ENCODE measurements at places on chromosomes 2 and 18.

GRCh38 chr2:224577541-224577940, 7.6 kb downstream of the CUL3 start:
- no peak for DNase-seq

- no peak for DNase-seq
Observed at GRCh38 chr2:18117592-18117991, 239.1 kb downstream of the KCNS3 start.

- no peak for DNase-seq
Observed at GRCh38 chr2:201257381-201257955, 2.9 kb upstream of the CASP8 start.

- no peak for DNase-seq
Observed at GRCh38 chr2:31675485-31675901, 94.8 kb upstream of the SRD5A2 start.

- DNase-seq = no peak
Observed at GRCh38 chr18:36152781-36153180, 23.1 kb downstream of the ELP2 start.

GRCh38 chr2:29617351-29617750, 304.0 kb downstream of the ALK start:
- no peak for DNase-seq

GRCh38 chr2:159153463-159153862, 133.0 kb downstream of the WDSUB1 start:
- no peak for DNase-seq

DNA sequence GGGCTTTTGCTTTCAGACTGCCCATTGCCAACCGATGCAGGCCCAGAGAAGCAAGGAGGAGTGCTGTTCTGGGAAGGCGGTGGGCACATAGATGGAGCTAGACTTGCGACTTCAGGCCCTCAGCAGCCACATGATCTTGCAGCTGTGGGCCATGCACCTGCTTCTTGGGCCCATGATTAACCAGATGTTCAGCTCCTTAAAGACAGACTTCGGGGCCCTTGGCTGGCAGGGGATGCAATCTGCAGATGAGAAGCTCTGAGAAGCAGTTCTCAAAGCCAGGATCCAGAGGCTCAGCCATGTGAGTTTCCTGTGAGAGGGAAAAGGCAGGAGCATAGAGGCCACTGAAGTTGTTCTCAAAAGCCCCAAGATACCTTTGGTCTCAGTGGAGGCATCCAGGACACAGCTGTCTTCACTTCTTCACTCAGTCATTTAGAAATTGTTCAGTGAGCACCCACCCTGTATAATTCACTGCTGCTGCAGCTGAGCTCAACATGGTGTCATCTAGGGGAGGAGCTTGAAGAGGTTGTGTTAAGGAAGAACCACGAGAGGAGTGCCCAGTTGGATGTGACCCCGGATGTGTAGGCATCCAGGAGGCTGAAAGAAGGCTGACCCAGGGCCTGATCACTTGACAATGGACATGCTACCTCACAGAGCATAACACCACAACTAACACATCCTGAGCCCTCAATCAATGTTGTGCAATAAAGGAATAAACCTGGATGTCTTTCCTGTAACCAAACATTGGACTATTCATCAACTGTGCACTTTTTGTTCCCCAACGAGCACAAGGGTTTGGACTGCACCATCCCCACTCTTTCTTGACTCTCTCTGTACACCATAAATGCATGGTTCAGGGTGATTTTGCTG, 44.7 kb upstream of the TMEM200C start:
- DNase-seq = no peak

DNA sequence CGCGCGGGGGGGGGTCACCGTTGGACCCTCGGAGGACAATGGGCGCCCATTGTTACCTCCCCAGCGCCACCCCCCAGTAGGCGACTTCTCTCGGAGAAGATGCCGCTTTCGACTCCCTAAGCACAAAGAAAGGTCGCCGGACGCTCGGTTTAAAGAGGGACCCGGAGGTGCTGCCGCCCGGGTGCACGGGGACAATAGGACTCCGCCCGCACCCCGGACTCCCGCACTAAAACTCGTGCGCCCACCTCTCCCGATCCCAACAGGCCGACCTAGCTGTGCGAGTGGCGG, 318 bp upstream of the CDC42EP3 start:
- no peak for DNase-seq

GRCh38 chr18:74577019-74577418, 20.7 kb upstream of the ZNF407 start:
- DNase-seq = no peak

DNA sequence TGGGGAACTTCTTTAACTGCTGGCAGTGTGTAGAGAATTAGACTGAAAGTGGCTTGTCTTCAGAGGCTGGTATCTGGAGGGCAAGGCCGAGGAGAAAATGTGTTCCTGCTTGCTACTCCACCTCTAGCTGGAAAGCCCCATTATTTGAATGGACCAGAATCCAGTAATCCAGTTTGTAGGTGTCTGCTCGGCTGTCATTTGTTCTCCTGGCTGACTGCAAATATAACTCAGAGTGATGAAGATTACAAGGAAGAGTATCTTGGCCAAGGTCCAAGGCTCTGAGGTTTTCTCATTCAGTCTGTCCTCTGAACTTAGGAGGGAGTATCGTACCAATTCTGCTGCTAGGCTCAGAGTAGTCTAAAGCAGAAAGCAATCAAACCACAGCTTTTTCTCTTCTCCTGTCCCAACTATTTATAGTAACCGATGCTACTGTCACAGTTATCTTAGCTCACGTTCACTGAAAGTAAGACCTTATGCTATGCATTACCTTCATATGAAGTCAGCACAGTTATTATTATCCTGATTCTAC, 228.6 kb downstream of the SETBP1 start:
- no peak for DNase-seq

DNA sequence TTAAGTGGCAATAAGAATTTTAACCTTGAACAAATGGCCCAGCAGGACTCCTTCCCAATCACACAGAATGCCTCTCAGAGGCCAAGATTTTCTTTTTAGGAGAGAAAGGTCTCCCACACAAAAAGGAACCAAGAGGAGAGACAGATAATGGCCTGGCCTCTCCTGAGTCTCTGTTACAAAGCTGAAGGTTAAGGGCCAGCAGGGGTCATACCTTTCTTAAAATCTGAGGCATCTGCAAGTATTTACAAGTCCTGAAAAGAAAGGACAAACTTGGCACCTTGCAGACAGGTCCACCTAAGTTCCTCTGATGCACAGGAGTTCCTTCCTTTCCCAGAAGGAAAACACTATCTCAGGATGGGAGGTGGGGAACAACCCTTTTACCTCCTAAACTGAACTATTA, 142.3 kb downstream of the TMEM163 start:
- no peak for DNase-seq

GRCh38 chr2:41717839-41718238, 330.0 kb upstream of the PKDCC start:
- DNase-seq = no peak

DNA sequence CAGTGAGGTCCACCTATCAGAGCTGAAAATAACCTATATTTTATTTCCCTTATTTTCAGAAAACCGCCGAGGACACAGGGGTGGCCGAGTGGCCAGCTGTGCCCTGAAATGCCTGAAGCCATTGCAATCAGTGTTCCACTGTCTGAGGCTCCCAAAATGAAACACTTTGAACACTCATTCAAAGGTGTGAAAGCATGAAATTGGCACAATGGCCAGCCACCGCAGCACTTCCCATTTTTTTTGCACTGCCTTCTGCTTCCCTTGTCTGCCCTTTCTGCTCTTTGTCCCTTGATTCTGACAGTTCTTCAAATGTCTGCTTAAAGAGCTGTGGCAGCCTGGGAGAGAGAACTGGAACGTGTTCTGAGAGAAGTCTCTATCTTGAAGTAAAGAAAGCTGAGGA, 1127.5 kb upstream of the CELF4 start:
- DNase-seq = no peak

DNA sequence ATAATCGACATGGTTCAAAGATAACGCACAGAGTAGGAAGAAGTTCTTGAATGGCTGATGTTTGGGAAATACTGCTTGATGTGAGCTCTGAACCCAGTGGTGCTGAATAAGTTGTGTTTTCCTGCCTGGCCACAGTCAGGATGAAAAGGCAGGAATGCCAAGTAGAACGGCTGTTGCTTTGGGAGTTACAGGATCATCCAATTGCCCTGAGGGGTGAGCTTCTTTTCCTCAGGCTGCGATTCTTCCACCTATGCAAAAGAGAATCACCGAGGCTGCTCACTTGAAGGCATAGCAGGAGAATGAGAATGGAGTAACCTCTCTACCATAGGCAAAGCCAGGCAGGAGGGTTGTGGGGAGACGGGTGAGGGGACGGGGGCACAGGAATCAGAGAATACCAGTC, 14.4 kb upstream of the IGFBP2 start:
- no peak for DNase-seq

GRCh38 chr2:196468394-196468793, 171.1 kb upstream of the CCDC150 start:
- no peak for DNase-seq

DNA sequence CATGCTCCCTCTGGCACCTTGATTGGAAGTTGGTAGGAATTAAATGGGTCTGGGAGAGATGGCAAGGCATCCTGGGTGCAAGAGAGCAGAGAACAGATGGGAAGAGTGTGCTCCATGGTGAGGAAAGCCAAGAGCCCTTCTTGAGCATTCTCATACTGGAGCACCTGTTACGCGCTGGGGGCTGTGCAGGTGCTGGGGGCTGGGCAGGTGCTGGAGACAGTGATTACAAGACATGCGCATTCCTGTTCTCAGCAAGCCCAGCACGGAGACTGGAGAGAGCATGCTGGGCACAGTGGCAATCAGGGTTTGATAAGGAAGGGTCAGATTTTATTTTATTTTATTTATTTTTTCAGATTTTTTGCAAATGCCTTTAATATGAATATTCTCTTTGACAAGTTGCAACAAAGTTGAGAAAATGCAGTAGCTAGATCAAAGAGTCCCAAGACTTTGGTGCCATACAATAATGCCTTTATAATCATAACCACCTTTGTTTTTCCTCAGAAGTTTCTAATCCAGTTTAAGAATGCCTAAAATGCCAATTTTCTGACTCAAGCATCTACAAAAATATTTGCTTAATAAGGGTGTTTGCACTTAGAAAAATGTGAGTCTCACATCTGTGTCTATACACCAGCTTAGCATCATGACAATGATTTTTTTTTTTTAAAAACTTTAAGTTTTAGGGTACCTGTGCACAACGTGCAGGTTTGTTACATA, 193.3 kb downstream of the RNF152 start:
- no peak for DNase-seq

DNA sequence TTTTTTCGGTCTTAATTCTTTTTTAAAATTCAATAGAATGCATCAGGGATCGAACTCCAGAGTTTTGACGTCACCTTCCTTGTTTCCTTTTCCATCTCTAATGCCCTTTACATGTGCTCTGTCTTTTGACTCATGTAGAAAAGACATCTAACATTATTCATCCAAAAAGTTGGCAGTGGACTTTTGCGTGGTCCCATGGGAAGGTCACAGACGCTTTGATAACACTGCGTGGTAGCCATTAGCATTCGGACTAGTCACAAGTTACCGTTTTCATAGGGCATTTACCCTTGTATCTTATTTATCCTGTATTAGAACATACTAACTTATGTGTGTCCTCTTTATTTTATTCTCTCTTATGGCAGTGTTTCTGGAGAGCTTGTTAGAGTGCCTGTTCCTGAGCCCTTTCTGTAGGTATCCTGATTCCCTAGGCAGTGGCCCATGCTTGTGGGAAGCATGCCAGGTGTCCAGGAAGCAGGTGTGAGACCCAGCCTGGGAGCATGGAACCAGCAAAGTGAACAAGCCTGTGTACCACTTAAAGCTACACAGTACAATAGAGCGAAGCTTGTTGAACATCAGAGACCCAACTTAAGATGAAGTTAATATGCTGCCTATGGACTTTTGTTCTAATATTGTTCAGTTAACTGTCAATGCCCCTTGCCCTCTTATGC, 73.6 kb upstream of the RBM44 start:
- DNase-seq = no peak

DNA sequence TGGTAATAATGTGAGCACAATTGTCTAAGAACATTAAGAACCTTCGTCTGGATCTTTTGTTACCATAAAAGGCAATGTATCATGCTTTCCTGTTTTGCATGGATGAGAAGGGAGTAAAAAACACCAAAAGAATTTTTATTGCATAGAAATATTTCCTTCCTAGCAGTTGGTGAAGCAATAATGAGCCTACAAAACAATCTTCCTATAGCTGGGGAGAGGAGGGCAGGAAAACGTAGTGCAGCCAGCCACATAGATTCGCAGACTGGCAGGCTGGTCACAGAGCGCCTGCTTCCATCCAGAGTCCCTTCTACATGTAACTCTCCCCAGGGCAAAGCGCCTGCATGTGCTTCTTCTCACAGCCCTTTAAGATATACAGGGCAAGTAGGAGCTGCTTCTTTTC, 190.4 kb downstream of the BABAM2 start:
- DNase-seq = no peak

- DNase-seq = no peak
Observed at GRCh38 chr2:48282161-48282680, 247.7 kb upstream of the STON1 start.

GRCh38 chr18:48328473-48329210, 80.5 kb downstream of the ZBTB7C start:
- no peak for DNase-seq

DNA sequence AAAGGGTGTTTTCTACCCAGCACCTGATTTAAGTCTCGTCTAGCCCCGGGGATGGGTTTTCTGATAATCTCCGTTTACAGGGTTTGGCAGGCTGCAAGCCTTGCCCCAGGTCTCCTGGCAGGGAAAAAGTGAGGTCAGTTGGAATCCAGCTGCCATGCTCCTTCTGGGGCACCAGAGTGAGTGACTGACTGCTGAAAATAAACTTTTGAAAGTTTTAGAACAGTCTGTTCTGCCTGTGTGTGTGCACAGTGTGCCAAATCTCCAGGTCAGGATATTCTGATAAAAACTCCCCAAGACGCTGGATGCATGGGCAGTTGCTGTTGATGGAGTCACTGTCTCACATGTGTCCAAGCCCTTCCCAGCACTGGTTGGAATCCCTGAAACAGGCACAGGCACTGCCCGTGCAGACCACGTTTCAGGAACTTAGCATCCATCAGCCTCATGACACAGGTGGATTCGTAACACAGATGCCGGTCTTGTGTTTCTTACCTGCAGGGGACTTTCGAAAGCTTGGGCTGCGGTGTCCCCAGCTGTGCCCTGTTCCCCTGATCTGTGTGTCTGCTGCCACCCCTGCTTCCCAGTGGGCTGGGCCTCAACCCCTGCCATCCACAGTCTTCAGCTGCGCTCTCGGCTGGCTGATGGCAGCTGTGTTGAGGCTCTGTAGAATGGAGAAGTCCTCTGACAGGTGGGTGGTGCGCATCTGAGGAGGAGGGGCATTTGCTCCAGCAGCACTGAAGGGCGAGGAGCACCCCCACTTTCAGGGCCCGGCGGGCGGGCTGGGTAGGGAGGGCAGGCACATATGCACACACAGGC, 65.0 kb downstream of the SH3RF3 start:
- no peak for DNase-seq

DNA sequence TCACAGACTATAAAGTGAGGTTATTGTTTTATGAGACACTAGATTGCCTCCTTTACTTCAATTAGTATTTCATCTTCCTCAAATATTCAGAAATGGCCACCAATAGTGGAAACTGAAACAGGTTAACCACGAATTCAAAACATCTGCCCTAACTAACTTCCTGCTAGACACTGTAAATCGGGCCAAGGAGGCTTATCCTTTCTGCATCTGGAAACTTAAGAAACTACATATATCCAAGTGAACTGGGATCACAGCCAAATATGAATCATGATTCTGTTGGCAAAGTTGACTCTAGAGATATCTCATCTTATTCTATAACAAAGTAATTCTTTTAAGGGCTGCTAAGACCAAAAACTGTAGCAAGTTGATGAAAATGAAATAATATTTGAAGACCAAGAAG, 136.6 kb upstream of the ZC3H15 start:
- DNase-seq = no peak

- no peak for DNase-seq
Observed at GRCh38 chr2:189014449-189015138, 40.4 kb downstream of the COL3A1 start.
